ENCODE measurements at places on chromosomes 1 and 21. TPM values are rescaled to one million over a fixed set of nuclear protein-coding genes. Genes with fewer than 3 reads are reported as not detected.

DNA sequence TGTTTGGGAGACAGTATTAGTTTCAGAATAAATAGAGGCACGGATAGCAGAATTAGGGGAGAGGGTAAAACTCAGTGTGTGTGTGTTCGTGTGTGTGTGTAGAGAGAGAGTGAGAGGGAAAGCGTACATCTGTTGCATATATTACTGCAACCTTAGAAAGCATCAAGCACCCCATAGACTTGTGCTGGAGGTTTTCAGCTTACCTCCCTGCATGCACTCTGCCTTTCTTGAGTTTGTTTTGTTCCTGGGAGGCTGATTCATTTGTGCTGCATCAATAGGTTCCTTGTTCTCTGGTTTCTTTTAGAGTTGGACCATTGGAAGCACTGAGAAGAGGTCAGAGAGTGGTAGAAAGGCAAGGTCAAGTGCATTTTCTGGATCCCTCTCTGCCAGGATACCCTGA is 104.4 kb upstream of the KCNK1 start:
- no peaks in the 10 kb centered on the region for H3K4me1 ChIP-seq
- no peak overlapping the region for H3K27ac ChIP-seq
- H3K4me3 ChIP-seq, result no peak overlapping the region
- H3K27me3 ChIP-seq, result no peaks in the 10 kb centered on the region
- DNase-seq, result no peak

- DNase-seq, result peak; percentile 57
- peak overlapping the region; percentile 52 for H3K4me3 ChIP-seq
- H3K27me3 ChIP-seq, result peaks cover 15% of the 10 kb centered on the region
- H3K4me1 ChIP-seq, result peaks cover 49% of the 10 kb centered on the region
These were observed 649 bp downstream of the AHDC1 start for GRCh38 chr1:27603309-27603680.

CRNN gene
- total RNA-seq, result not detected

CFHR3 gene
- total RNA-seq, result not detected

DNA sequence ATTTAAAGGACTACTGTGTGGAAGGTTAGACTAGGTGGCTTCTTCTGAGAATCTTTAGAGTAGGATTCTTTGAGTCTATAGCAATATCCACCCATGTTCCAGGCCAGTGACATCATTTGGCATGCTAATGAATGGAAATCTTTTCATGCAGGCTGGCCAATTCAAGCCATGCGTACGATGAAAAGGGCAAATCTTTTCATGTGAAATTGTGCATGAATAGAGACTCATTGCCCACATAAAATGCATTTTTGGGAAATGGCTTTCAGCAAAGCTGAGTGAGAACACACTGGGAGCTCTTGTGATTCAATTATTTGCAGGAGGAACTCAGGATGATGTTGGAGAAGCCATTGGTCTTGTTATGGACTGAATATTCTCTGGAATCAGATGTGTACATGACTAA is 324.9 kb upstream of the DAB1 start:
- H3K4me3 ChIP-seq, result no peak overlapping the region
- DNase-seq, result no peak
- no peak overlapping the region for H3K27ac ChIP-seq

WNT2B gene
- total RNA-seq, result 4.0 TPM

Data from glutamatergic neuron (in vitro differentiated cells).